ENCODE measurements at places on chromosomes 12 and 14.

DNA sequence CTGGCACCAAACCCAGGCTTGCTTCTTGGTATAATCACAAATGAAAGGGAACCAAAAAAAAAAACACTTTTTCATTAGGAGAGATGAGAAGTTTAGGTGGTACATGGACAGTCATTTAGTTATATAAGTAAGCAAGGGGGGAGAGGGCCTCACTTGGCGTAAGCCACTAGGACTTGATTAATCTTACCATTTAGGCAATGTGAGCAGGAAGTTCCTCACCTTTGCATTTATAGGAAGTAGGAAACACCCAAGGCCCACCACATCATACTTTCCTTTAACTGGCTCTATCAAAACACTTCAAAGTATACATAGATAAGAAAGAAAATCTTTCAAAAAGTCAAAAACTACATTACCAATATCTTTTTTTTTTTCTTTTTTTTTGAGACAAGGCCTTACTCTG, 6.7 kb upstream of the RPS6KA5 start:
- no peak for DNase-seq

- DNase-seq, result peak; percentile 59
Observed at GRCh38 chr12:118371321-118372282, 1.1 kb downstream of the TAOK3 start.

DNA sequence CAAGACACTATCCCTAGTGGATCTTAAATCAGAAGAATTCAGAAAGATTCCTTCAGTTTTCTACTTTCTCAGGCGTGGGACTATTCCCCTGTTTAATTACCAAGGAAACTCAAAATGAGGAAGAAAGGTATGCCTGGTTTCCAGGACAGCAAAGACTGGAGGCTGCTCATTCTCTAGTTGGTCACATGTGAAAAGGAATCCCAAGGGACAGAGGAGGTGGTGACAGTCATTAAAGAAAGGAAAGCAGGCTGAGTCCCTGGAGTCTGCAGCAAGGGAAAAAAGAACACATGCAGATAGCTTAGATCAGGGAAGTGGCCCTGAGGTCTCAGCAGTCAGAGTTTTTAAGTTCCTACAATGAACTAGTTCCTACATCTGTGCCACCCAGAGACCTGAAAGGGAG, 165.4 kb upstream of the CCDC198 start:
- DNase-seq, result no peak

GRCh38 chr12:107759410-107759809, 1.5 kb downstream of the PRDM4 start:
- no peak for DNase-seq

GRCh38 chr14:38790916-38791315, 312.1 kb downstream of the SEC23A start:
- peak; percentile 13 for DNase-seq

- DNase-seq, result no peak
Observed at GRCh38 chr12:60529723-60530122, 933.9 kb downstream of the SLC16A7 start.

DNA sequence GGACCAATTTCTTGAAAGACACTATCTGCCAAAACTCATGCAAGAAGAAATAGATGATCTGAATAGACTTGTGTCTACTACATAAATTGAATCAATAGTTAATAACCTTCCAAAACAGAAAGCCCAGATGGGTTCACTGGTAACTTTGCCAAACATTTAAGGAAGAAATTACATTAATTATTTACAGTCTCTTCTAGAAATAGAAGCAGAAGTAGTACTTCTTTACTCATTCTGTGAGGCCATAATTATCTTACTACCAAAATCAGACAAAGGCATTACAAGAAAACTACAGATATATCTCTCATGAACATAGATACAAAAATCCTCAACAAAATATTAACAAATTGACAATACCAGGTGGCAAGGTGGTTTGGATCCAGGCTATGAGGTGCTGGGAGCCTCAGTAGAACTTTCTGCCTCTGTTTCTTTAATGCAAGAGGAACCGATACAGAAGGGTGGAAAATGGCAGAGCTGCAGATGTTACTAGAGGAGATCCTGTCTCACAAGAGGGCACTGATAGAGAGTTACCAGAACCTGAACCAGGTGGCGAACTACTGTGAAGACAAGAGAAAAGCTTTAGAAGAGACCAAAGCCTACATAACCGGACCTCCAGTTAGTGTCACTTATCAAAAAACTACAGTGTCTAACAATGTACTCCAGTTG, 33.7 kb upstream of the KTN1 start:
- no peak for DNase-seq

DNA sequence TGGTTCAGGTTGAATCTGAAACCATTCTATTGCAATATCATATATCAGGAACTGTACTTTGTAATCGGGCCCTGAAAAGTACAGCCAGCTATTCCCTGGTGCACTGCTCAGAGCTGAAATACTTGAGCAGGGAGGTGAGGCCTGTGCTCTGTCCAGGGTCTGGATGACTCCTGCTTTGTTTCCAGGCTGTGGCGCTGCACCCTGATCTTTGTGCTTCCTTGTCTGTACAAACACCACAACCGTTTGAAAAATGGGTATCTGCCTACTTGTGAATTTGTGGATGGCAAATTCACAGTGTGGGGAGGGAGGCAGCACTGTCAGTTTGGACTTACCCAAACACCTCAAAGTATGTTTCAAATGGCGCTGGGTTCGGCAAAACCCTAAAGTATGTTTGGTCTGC, 155.4 kb upstream of the FAR2 start:
- no peak for DNase-seq

DNA sequence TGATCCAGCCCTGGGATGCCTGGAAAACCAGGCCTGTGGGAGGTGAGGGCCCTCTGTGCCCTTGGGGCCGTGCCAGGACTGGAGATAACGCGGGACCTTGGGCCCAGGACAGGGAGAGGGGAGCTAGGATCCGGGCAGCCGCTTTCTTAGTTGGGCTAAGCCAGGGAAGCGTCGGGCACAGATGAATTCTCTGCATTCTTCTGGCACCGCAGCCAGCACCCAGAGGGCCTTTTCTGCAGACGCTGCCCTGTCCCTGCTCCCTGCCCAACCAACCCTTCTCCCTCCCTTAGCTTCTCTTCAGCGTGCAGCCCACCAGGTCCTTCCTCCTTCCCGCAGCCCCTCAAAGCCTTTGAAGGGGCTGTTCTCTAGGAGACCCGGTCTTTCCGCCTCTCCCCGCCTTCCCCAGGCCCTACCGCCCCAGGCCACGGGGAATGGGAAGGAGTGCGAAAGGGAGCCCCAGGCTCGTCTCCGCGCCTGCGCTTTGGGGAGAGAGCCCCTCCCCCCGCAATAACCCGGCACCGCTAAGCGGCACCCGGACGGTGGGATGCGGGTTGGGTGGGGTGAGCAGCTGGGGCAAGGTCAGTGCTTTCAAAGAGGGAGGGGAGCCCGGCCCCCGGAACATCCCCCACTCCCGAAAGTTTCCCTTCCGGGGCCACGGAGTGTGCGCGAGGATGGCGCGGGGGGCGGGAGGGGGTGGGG, 663 bp downstream of the NCKAP5L start:
- peak; percentile 90 for DNase-seq

DNA sequence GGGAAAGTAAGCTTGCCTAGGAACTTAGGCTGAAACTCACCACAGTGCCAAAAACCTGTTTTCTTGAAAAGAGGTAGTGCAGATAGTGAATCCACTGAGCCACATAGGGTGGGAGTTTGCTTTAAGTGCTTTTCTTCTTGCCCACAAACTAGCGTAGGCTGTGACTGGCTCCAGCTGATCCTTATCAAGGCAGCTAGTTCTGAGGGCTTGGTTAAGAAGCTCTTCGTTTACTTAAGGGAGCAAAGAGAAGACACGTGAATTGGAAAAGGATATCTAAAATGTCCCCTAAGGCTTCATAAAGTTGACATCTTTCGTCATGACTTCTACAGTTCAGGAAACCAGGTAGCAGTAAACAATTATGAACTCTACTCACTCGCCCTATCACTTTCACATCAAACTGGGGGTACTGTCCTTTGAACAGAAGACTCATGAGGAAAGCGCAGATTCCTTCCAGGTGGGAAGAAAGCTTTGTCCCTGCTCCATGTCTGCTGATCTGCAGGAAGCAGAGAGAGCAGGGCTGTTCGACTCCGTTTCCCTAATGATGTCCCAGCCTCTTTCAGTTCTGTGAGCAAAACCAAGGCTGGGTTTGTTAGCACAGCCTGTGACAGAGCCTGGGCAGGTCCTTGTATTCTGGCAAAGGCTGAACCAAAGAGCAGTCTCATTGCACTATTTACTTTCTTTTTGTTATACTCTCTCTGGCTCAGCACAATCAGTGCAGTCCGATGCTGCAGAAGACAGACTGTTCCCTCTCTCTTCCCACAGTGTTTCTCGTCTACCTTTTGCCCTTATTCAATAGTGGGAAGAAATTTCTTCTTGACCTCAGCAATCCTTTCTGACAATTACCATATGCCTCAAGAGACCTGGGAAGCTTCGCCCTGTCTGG, 93.5 kb upstream of the ETV6 start:
- no peak for DNase-seq

DNA sequence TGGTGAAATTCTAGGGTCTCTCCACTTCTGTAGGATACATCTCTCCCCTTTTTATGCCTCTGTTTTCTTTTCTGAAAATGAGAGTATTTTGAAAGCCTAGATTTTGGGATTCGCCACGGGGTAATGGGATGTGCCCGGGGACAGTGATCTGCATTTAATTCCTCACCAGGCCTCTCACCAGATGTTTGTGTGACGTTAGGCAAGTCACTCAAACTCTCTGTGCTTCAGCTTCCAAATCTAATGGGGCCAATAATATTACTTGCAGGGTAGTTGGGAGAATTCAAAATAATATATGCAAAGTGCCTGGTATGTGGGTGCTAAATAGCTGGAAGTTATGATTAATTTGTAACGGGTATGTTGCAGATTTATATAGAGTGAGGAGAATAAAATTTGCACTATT, 78.8 kb downstream of the C12orf75 start:
- no peak for DNase-seq

GRCh38 chr12:6820166-6820565, 1.5 kb upstream of the GPR162 start:
- no peak for DNase-seq

- no peak for DNase-seq
Observed at GRCh38 chr14:95233702-95234241, 76.4 kb upstream of the DICER1 start.

GRCh38 chr12:52434081-52434733, at the start of gene KRT75:
TSS of gene KRT75 (minus strand) at chr12:52434371. CDS start at chr12:52434304, 67 bp downstream.
- DNase-seq, result no peak

DNA sequence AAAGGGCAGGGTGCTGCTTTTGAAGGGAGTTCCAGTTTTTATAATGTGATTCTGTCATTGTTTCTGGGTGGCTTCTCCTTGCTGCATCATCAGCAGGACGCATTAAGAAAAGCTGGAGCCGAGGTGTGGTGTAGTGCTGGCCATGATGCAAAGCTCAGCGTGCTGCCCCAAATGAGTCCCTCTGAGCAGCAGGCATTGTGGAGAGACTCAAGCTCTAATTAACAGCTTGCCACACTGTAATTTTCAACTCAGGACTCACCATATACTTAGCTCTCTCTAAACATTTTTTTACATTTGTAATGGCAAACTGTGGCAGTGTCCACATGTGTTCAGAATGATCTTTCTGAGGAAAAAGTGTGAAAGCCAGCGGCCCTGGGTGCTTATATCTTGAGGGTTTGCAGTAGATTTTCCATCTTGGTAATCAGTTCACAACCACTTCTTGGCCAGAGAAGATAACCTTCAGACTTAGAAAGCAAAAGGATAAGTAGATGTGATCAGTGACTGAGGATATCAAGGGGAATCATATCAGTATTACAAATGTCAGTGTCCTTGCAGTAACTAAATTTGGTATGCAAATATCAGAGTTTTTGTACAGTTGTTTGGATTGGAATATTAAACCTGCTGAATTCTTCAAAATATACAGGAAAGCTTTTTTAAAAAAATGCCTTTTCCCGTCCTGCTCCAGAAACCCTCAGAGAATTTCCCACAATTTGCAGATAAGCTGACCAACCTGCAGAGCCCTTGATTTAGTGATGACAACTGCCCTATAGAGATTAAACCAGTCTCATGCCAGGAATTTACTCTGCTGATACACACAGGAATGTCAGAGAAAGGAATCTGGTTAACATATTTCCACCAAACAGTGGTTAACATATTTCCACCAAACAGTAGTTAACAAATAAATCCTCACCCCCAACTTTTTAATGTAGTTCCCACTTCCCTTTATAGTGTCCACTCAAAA, 63.6 kb downstream of the DAAM1 start:
- DNase-seq, result peak; percentile 33

DNA sequence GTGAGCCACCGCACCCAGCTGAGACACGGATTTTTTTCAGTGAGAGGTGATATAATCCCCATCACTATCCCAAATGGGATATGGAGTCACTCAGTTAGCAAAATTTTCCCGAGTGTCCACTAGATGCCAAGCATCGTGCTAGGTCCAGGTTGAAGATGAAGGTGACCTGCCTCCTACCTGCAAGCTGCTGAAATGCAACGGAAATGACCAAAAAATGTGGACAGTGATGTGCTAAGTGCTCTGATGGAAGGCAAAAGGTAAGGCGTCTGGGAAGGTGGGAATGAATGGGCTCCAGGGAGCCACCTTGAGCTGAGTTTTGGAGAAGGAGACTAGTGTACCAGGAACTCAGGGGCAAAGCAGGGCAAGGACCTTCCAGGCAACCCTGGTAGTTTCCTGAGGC, 64.6 kb downstream of the CALM1 start:
- DNase-seq, result peak; percentile 48

DNA sequence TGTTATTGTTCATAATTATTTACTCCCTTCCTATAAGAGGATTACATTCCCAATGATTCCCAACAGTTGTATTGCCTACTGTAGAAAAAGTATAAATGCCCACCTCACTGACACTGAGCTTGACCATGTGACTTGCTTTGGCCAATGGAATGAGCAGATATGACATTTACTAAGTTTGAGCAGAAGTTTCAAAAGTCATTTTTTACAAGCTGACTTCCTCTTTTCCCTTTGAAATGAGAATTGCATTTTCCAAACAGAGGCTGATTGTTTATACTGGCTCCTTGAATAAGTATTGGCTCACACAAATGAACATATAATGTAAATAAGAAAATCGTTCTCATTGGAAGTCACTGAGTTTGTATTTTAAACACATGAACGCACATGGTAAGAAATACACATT, 116.4 kb upstream of the LRFN5 start:
- no peak for DNase-seq

DNA sequence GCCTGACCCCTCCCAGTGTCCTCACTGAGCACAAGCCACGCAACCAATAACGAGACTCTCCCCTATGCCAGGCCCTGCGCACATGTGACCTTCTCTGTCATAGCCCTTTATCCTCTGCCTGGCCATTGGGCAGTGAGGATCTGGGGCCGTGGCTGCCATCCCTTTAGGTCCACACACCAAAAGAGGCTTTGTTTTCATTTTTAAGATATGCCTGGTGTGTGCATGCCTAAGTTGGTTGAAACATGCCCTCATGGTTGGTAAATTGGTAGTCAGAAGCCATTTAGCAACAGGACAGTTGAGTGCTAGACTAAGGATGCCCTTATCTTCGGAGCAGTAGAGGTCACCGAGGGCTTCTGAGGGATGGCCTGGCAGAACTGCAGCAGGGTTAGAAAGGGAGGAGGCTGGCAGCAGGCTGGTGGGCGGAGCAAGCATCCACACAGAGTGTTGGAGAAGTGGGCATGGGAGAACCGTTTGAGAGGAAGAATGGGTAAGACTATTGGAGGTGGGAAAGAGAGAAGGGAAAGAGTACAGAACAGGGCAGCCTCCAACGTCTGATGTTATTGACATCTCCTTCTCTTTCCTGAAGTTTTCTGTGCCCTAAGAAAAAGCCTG, 75.1 kb downstream of the SLC24A4 start:
- DNase-seq, result no peak

- DNase-seq, result no peak
Observed at GRCh38 chr14:58705066-58705465, 67.3 kb downstream of the DACT1 start.

- DNase-seq, result no peak
Observed at GRCh38 chr14:105760691-105761344, 234.4 kb downstream of the TMEM121 start.
